Heart right ventricle (tissue), 16 donors: ENCODE measurements at places on chromosomes 6 and 20.

- DNase-seq = no peak
Measured at GRCh38 chr6:140275725-140276124, 901.3 kb upstream of the CITED2 start.

DNA sequence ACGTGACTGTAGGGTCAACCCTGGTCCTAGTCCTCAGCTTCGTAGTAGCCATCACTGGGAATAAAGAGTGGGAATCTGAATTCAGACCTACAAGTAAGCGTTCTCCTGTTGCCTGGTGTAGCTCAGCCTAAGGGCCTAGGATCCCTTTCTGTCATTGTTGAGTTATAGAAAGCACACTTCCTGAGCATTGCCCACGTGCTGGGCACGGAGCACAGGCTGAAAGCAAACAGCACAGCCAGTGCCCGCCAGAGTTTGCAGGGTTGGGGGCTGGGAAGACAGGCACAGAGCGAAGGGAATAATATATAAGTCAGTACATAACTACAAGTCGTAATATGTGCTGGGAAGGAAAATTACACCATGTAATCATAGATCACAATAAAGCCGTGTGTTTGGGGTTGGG is 166.3 kb downstream of the TBXT start:
- DNase-seq = no peak

DNA sequence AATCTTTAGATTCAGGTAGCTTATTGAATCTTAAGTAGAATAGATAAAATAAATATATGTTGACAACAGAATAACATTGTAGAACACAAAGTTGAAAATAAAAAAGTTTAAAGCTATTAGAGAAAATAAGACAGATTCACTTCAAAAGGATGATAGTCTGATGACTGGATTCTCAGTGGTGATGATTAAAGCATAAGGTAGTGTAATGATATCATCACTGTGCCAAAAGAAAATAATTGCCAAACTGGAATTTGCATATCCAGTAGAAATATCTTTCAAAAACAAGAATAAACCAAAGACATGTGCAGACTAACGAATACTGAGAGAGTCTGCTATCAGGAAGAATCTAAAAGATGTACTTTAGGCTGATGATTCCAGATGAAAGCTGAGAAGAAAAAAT is 30.2 kb downstream of the ENPP1 start:
- DNase-seq = no peak

DNA sequence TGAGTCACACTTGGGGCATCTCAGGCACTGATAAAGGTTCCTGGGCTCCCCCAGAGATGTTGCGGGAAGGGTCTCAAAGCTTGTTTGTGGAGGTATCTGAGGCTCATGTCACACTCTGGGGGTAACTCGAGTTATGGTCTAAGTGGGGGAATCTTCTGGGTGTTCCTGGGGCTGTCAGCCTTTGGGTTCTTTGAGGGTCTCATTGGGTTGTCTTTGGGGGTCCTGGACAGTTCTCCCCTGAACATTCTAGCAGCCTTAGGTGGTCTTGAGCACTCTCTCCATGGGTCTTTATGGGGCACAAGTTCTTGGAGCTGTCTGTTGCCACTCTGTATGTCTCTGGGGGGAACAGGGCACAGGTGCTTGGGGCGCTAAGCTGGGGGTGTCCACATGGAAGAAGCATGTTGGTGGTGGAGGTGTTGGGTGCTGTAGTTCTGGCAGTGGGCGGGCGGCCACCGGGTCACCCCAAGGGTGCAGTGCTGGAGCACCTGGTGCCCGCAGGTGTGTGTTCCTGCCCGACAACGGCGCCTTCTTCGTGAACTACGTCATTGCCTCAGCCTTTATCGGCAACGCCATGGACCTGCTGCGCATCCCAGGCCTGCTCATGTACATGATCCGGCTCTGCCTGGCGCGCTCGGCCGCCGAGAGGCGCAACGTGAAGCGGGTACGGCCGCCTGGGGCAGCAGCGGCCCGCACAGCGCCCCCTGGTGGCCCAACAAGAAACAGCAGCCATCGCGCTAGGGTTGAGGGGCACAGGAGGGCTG is 7.1 kb upstream of the CAPN11 start:
- peak; percentile 62 for DNase-seq

GRCh38 chr6:157312757-157313156 is 10.6 kb downstream of the TMEM242 start:
- no peak for DNase-seq

- no peak for DNase-seq
Measured at GRCh38 chr6:7195339-7196018, 87.7 kb downstream of the RREB1 start.

GRCh38 chr6:7731294-7731693 is 5.4 kb downstream of the BMP6 start:
- no peak for DNase-seq

DNA sequence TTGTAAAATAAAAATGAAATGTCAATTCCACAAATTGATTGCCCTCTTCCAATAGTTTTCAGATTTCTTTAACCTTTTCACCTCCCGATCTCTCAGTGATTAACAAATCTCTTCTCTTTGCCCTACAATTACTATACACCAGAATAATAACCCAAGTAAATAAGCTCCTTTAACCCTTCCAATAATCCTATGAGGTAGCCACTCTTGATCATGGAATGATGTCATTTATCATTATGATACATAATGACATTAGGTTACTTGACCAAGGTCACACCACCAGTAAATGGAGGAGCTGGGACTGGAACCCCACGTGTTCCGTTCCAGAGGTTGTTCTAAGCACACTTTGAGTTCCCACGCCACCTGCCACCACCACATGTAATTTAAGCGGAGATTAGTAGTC is 54.8 kb downstream of the ADAT2 start:
- DNase-seq = no peak

GRCh38 chr6:107064579-107065065 is 36.6 kb downstream of the MTRES1 start:
- peak; percentile 63 for DNase-seq

DNA sequence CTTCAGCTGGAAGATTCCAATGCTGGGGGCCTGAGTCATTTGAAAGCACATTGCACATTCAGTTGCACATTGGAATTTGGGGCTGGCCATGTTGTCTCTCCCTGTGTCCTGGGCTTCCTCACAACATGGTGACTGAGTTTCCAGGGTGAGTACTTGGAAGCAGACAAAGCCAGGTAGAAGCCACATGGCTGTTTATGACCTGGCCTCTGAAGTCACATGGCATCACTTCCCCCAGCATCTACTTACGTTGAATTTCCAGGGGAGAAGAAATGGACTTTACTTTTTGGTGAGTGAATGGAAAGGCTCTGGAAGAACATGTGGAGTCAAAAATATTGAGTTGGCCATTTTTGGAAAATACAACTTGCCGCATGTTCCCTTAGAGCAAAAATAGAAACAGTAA is 155.5 kb downstream of the LINC00237 start:
- DNase-seq = no peak

- DNase-seq = no peak
Measured at GRCh38 chr20:3068986-3069900, 2.2 kb upstream of the OXT start.

DNA sequence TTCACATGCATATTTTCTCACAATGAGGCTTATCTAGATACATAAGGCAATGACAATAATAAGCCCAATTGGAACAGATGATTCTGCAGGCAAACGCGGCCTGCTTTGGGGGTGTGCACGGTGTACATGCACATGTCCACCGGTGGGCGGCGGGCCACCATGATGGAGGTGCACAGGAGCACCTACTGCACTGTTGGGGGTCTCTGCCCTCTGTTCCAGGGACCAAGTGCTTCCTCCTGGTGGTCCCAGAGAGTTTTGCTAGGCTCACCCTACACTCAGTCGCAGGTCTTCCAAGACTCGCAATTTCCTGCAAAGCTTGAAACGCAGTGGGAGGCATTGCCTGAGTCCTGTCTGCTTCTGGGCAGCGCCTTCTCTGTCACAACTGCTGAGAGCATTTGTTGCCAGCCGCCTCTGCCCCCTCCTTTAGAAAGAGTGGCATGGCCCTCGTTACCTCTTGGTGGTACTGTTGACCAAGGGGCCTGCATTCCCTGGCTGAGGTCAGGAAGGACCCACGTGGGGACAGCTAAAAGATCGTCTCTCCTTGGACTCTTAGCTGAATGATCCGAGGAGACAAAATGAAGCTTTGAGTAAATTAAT is 135.3 kb downstream of the ERMARD start:
- no peak for DNase-seq

DNA sequence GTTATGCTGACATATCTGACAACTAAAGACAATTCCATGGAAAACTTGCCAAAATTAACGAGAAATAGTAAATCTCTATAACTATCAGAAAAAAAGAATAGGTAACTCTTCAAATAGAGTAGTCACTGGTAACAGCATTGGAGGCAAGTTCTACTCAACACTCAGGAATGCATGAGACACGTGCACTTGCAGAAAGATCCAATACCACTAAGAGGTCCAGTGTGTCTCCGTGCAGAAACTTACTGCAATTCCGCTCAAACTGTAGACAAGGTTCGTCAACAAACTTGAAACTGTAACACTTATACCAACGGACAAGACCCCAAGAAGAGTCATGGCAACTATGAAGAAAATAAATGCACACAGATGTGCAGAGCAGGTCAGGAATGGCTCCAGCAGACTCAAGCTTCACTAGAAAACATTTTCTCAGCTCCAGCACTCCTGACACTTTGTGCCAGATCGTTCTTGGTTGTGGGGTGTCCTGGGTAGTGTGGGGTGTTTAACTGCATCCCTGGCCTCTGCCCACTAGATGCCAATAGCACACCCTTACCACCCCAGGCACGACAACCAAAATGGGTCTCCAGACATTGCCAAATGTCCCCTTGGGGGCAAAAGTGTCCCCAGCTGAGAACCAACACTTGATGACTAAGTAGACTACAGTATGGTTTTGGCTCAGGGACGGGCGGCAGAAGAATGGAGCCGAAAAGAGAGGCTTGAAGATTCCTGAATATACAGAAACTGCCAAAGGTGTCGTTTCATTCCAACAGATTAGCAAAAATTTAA is 134.8 kb downstream of the DTNBP1 start:
- no peak for DNase-seq

DNA sequence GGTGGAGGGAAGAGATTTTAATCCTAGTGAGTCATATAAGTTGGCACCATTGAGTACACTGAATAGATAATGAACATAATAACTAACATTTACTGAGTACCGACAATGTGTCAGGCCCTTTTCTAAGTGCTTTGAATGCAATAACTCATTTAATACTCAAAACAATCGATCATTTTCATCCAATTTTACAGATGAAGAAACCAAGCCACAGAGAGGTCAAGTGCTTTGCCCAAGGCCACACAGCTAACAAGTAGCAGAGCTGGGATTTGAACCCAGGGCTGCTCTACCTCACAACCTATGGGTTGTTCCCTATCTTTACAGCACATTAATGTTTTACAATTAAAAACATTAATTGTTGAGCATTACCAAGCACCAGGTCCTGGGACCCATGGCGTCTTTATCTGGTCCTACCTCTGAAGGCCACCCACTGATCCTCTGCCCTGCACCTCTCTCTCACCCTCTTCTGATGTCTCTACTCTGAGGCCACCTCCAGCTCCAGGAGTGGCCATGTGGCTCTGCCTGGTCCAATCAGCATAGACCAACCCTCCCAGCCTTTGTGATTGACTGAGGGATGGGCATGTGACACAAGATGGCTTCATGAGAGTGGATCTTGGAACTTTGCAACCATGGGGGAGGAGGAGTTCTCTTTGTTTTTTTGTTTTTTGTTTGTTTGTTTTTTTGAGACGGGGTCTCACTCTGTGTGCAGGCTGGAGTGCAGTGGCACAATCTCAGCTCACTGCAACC is 83.9 kb downstream of the KCNB1 start:
- no peak for DNase-seq

- no peak for DNase-seq
Measured at GRCh38 chr20:63223121-63223825, 7.3 kb upstream of the YTHDF1 start.

GRCh38 chr6:44569931-44570385 is 182.5 kb downstream of the CDC5L start:
- DNase-seq = peak; percentile 53

DNA sequence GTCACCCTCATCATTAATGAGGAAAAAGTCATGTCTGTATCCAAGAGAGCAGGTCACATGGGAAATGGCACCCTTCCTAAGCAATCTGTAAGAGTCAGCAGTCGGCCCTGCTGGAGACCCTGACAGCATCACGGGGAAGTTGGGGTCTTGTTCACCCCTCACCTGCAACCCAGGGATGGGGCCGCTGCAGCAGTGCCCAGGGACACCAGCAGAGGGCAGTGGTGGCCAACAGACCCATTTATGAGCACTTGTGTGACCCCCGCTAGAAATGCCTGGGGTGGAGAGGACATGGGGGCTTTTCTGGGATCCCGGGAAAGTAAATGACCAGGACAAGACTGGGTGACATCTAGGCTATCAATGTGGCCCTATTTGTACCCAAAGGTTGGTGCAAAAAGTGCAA is 35.9 kb downstream of the ANKRD60 start:
- DNase-seq = no peak

GRCh38 chr6:5896476-5897200 is 110.1 kb downstream of the NRN1 start:
- no peak for DNase-seq
